T-cell (primary cell): ENCODE measurements at places on chromosomes 11 and 22. TPM values are rescaled to one million over a fixed set of nuclear protein-coding genes. Genes with fewer than 3 reads are reported as not detected.
A peak's percentile ranks its signal among the peaks of the same experiment; 100 is the strongest.

- no peaks in the 10 kb centered on the region for H3K27me3 ChIP-seq
- peaks cover 6% of the 10 kb centered on the region for H3K4me1 ChIP-seq
- H3K4me3 ChIP-seq, result no peak overlapping the region
- no peak for DNase-seq
- H3K36me3 ChIP-seq, result no peaks in the 10 kb centered on the region
Observed at GRCh38 chr22:37095113-37095512, 14.4 kb downstream of the TMPRSS6 start.

DNA sequence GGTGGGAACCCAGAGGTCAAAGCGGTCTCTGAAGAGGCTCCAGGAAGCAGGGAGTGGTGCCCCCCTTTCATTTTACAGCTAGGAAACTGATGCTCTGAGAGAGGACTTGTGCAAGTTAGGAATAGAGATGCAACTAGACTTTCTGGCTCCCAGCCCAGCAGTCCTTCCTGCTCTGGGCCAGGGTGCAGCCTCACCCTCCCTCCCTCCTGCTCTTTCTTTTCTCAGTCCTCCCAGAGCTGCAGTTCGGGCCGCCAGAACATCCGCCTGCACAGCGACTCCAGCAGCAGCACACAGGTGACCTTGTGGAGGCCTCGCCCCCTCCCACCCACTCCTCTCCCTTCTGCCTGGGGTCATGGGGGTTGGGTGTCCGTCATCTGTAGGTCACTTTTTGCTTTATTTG is 51.5 kb downstream of the LHFPL7 start:
- no peak overlapping the region for H3K27ac ChIP-seq
- no peaks in the 10 kb centered on the region for H3K4me1 ChIP-seq
- H3K36me3 ChIP-seq, result no peaks in the 10 kb centered on the region
- H3K4me3 ChIP-seq, result no peak overlapping the region
- no peaks in the 10 kb centered on the region for H3K27me3 ChIP-seq
- no peak for DNase-seq

GRCh38 chr11:13110929-13111812 is 102.1 kb downstream of the RASSF10 start:
- H3K36me3 ChIP-seq, result no peaks in the 10 kb centered on the region
- no peak for DNase-seq
- H3K27ac ChIP-seq, result no peak overlapping the region
- H3K4me1 ChIP-seq, result no peaks in the 10 kb centered on the region
- no peak overlapping the region for H3K4me3 ChIP-seq
- H3K27me3 ChIP-seq, result peaks cover 17% of the 10 kb centered on the region

GRCh38 chr11:127070808-127071207 is 70.2 kb upstream of the KIRREL3 start:
- no peak overlapping the region for H3K4me3 ChIP-seq
- DNase-seq, result no peak
- H3K27me3 ChIP-seq, result no peaks in the 10 kb centered on the region
- no peaks in the 10 kb centered on the region for H3K36me3 ChIP-seq
- H3K4me1 ChIP-seq, result no peaks in the 10 kb centered on the region

- no peaks in the 10 kb centered on the region for H3K27me3 ChIP-seq
- H3K4me1 ChIP-seq, result peaks cover 43% of the 10 kb centered on the region
- DNase-seq, result no peak
- peak overlapping the region; percentile 80 for H3K4me3 ChIP-seq
- peak overlapping the region; percentile 48 for H3K27ac ChIP-seq
- H3K36me3 ChIP-seq, result peaks cover 61% of the 10 kb centered on the region
Observed at GRCh38 chr11:62574363-62575071, 826 bp upstream of the EEF1G start.

- H3K4me3 ChIP-seq, result no peak overlapping the region
- no peak for DNase-seq
- H3K27me3 ChIP-seq, result no peaks in the 10 kb centered on the region
- no peaks in the 10 kb centered on the region for H3K4me1 ChIP-seq
- no peak overlapping the region for H3K27ac ChIP-seq
- H3K36me3 ChIP-seq, result no peaks in the 10 kb centered on the region
Observed at GRCh38 chr11:80309301-80309700, 868.5 kb upstream of the TENM4 start.

- peaks cover 32% of the 10 kb centered on the region for H3K27me3 ChIP-seq
- no peaks in the 10 kb centered on the region for H3K36me3 ChIP-seq
- no peak overlapping the region for H3K4me3 ChIP-seq
- no peak overlapping the region for H3K27ac ChIP-seq
Observed at GRCh38 chr11:69825941-69826340, 6.7 kb upstream of the FGF3 start.

- H3K27me3 ChIP-seq, result no peaks in the 10 kb centered on the region
- no peak overlapping the region for H3K27ac ChIP-seq
- no peaks in the 10 kb centered on the region for H3K36me3 ChIP-seq
- no peak for DNase-seq
- H3K4me1 ChIP-seq, result no peaks in the 10 kb centered on the region
Observed at GRCh38 chr11:68654978-68655377, 29.4 kb upstream of the GAL start.

DNA sequence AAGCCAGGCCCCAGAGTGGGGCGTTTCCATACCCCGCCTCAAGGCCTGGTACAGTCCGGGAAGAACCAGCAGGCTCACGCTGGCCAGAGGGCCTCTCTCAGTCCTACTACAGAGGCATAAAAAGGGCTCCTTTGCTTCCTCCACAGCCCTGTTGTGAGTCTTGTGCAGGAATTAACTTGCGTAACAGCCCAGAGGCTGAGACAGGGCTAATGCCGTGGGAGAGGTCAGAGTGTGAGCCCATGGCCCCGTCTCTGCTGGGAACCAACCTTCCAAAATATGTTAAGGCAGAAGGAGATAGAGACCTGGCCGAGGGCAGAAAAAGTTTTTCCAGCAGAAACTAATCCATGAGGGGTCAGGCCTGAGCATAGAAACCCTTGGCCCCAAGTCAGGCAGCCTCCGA is 19.9 kb upstream of the TMEM184B start:
- no peak overlapping the region for H3K27ac ChIP-seq
- H3K4me1 ChIP-seq, result no peaks in the 10 kb centered on the region
- H3K27me3 ChIP-seq, result no peaks in the 10 kb centered on the region
- DNase-seq, result no peak

DNA sequence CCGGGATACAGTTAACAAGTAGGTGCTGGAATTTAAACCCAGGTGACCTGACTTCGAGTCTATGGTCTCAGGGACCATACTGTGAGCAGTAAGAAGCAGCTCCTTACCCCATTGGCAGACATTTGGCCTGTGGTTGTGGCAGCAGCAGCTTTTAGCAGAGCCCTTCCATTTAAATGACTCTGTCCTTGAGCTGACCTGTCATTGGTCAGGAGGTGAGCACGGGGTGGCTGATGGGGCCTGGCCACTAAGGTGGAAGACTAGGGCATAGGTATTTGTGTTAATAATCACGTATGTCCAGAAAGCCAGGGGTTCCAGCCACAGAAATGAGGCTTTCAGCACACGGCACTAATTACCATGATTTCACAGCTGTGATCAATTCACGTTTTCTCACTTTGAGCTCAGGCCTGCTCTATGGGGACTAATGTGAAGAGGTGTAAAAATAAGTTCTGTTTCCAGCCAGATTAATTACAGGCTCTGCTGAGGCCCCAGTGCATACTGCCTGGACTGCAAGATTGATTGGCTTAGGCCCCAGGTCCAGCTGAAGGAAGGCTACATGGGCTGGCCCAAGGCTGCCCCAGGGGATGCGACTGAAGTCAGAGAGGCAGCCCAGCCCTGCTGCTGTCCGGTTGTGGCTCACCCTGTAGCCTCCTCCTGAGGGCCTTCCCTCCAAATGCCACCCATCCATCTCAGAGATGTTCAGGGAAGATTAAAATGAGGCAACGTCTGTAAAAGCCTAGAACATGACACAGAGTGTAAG is 76.0 kb downstream of the FDX1 start:
- H3K27ac ChIP-seq, result no peak overlapping the region
- no peaks in the 10 kb centered on the region for H3K27me3 ChIP-seq
- DNase-seq, result no peak
- no peak overlapping the region for H3K4me3 ChIP-seq
- no peaks in the 10 kb centered on the region for H3K4me1 ChIP-seq

OR6M1 gene
- not detected for total RNA-seq

ASCC2 gene
- 85.7 TPM for total RNA-seq
